ENCODE measurements at places on chromosomes 2 and 18. TPM values are rescaled to one million over a fixed set of nuclear protein-coding genes. Genes with fewer than 3 reads are reported as not detected.

The KCNG2 gene
- not detected for total RNA-seq

The CYP26B1 gene
- total RNA-seq = not detected

The CXCR1 gene
- total RNA-seq = not detected

The ACTR3 gene
- 532 TPM for total RNA-seq

The NGEF gene
- total RNA-seq = 0.38 TPM

The SCYGR3 gene
- total RNA-seq = not detected

The LIMS3 gene
- 1.7 TPM for total RNA-seq

The RESP18 gene
- not detected for total RNA-seq

The FSIP2 gene
- not detected for total RNA-seq

DNA sequence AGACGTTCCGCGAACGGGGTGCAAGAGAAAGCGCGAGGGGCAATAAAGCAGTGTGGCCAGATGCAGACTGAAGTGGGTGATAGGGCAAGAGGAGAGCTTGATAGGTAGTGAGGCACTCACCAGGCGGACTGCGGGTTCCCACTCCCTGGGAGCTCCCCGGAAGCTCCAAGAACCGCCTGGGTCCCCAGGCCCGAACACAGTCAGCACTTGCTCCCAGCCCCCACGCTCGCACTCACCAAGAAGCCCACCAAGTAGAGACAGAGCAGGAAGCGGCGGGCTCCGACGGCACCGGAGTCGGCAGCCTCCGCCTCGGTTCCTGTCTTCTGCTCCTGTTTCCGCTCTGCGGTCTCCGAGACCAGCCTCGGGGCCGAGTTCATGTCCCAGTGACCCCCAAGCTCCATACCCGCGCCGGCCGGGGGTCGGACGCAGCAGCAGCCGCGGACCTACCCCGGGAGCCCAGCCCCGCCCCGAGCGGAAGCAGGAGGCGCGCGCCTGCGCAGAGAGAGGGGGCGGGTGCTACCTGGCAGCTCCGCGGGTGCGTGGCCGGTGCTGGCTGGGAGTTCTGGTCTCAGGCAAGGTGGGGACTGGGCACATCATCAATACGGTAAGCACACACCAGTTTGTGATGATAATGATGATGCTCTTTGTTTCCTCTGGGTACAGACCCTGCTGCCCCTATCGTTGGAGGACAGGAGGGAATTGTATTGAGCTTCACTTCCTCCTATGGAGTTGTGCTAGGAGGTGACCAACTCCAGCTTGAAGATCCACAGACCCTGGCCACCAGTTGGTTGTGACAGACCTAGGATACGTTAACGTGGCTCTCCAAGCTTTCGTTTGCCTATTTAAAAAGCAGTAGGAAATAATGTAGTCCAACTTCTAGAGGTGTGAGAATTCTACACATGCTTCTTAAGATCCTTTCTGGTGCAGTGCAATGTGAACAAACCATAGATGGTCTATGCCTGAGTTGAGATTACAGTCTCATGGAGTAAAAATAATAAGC is 25.1 kb upstream of the TMEM182 start:
- H3K4me3 ChIP-seq = peak overlapping the region; percentile 86
- H3K27ac ChIP-seq = peak overlapping the region; percentile 66
- peaks cover 32% of the 10 kb centered on the region for H3K4me1 ChIP-seq

- no peak overlapping the region for H3K27ac ChIP-seq
- no peaks in the 10 kb centered on the region for H3K27me3 ChIP-seq
- H3K4me3 ChIP-seq = no peak overlapping the region
Observed at GRCh38 chr18:11516751-11517503, 92.5 kb upstream of the SLC35G4 start.

DNA sequence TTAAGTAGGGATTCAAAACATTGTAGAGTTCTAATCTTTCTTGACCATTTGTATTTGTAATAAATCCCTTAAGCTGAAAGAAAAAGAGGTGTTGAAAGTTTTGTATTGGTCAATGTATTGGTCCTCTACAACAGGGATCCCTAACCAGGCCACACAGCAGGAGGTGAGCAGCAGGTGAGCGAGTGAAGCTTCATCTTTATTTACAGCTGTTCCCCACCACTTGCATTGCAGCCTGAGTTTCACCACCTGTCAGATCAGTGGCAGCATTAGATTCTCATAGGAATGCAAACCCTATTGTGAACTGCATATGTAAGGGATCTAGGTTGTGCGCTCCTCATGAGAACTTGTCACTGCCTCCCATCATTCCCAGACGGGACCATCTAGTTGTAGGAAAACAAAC is 715.7 kb upstream of the NXPH2 start:
- no peak overlapping the region for H3K4me3 ChIP-seq
- H3K36me3 ChIP-seq = no peaks in the 10 kb centered on the region
- no peaks in the 10 kb centered on the region for H3K4me1 ChIP-seq
- H3K27ac ChIP-seq = no peak overlapping the region
- DNase-seq = no peak
- H3K27me3 ChIP-seq = no peaks in the 10 kb centered on the region

DNA sequence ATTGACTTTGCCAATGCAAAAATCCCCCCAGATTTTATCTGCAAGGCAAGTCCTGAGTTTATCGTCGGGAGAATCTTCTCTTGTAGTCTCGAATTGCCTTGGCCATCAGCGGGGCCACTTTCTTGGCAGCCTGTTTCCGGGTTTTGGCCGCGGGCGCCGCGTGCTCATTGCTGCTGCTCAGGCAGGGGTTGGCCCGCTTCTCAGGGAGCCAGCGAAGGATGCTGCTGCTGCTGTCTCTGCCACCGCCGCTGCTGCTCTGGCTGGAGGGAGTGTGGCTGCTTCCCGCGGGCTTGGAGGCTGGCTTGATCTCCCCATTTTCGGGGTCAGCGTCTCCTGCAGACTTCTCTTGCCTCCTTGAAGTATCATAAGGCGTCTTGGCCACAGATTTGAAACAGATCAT is 2.5 kb downstream of the ELOA2 start:
- no peaks in the 10 kb centered on the region for H3K36me3 ChIP-seq
- H3K27ac ChIP-seq = no peak overlapping the region
- DNase-seq = no peak
- H3K4me1 ChIP-seq = no peaks in the 10 kb centered on the region
- no peak overlapping the region for H3K4me3 ChIP-seq

- H3K36me3 ChIP-seq = no peaks in the 10 kb centered on the region
- H3K27ac ChIP-seq = no peak overlapping the region
- no peaks in the 10 kb centered on the region for H3K4me1 ChIP-seq
Observed at GRCh38 chr2:71901466-71901865, 246.2 kb downstream of the CYP26B1 start.

DNA sequence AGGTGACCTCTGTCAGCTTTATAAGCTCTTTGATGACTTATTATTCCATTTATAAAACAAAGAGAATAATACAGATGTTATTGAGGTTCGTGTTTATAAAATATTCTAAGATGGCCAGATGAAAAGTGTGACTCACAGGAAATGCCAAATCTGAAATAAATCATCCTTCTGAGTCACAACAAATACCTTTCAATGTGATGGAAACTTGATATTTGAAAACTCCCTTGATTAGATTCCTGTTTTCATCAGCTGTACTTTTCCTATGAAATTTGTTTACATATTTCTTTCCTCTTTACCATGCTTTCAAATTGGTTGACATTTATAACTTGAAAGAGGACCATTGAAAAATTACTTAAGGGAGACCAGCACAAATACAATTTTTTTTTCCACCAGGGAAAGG is 30.6 kb upstream of the PPP1R1C start:
- H3K4me1 ChIP-seq = peaks cover 5% of the 10 kb centered on the region
- DNase-seq = no peak
- H3K36me3 ChIP-seq = no peaks in the 10 kb centered on the region
- no peak overlapping the region for H3K4me3 ChIP-seq

DNA sequence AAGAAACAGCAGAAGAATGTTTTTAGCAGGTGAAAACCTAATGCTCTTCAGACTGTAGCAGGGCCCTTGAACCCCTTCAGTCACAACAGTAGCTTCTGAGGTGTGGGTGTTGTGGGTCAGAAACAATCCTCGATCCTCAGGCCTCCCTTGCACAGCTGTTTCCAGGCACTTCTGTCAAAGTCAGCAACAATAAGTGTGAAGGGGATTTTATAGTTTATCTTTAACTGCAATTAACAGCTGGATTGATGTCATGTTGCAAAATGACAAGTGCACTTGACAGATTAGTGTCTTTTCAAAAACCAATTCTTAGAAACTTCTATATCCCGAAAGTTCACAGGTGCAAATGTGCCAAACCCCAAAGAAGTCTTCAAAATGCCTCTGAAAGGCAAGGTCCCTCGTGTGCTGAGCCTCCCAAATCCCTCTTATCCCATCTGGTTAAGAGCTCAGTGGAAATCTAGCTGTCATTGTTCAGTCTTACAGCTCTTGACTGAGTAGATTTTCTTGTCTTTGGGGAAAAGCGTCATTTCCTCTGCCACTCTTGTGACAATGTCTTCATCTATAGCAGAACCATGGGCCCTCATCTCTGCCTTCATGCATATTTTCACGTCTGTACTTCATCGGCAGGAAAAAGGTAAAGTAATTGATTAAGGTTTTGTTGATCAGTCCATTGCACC is 29.6 kb downstream of the M1AP start:
- no peaks in the 10 kb centered on the region for H3K4me1 ChIP-seq
- peaks cover 14% of the 10 kb centered on the region for H3K27me3 ChIP-seq
- no peak for DNase-seq
- no peak overlapping the region for H3K27ac ChIP-seq

DNA sequence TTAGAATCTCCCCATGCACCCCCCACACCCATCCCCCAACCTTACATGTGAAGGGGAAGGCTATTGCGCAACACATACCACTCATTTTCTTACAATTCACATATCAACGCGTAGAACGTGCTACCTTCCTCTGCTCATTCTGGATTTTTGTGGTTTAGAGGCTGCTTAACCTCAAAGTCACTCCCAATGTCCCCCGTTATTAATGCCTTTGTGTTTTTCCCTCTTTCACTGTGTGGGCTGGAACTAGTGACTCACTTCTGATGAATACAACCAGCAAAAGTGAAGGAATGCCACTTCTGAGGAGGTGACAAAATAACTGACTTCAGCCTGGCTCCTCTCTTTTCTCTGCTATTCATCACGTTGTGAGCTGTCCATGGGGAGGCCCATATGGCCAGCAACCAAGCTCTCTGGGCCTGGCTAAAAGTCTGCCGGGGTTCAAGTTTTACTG is 342.5 kb upstream of the NXPH2 start:
- no peaks in the 10 kb centered on the region for H3K4me1 ChIP-seq
- no peak overlapping the region for H3K4me3 ChIP-seq
- no peak for DNase-seq
- no peaks in the 10 kb centered on the region for H3K36me3 ChIP-seq
- H3K27ac ChIP-seq = no peak overlapping the region
- H3K27me3 ChIP-seq = no peaks in the 10 kb centered on the region

GRCh38 chr18:2326999-2327398 is 244.3 kb downstream of the METTL4 start:
- no peak overlapping the region for H3K27ac ChIP-seq
- H3K27me3 ChIP-seq = no peaks in the 10 kb centered on the region
- no peak overlapping the region for H3K4me3 ChIP-seq
- no peaks in the 10 kb centered on the region for H3K36me3 ChIP-seq
- no peak for DNase-seq

DNA sequence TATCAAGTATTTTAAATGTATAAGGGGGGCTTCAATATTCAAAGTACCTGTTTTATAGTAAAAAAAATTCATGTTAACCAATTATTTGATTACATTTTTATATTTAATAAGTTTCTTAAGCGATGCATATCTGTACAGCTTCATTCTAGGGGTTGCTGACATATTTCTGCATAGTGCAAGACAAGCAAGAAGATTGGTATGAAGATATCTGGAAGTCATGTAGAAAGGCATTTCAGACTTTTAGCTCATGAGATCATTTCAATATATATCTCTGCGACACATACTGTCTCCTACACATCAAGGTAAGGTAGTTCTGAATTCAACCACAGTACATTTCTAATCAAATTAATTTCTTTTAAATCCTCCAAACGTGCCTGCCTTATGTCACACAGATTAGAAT is 73.1 kb downstream of the MEMO1 start:
- DNase-seq = no peak
- H3K4me1 ChIP-seq = peaks cover 6% of the 10 kb centered on the region
- H3K4me3 ChIP-seq = no peak overlapping the region
- peaks cover 3% of the 10 kb centered on the region for H3K36me3 ChIP-seq
- H3K27ac ChIP-seq = no peak overlapping the region

- H3K4me1 ChIP-seq = no peaks in the 10 kb centered on the region
- no peak overlapping the region for H3K27ac ChIP-seq
- H3K36me3 ChIP-seq = no peaks in the 10 kb centered on the region
- no peak overlapping the region for H3K4me3 ChIP-seq
- no peaks in the 10 kb centered on the region for H3K27me3 ChIP-seq
Observed at GRCh38 chr2:63023444-63023843, 27.2 kb upstream of the OTX1 start.

GRCh38 chr2:112008910-112009485 is 46.1 kb upstream of the TMEM87B start:
- H3K27ac ChIP-seq = no peak overlapping the region
- DNase-seq = no peak
- H3K27me3 ChIP-seq = no peaks in the 10 kb centered on the region
- no peaks in the 10 kb centered on the region for H3K36me3 ChIP-seq
- H3K4me1 ChIP-seq = no peaks in the 10 kb centered on the region
- H3K4me3 ChIP-seq = no peak overlapping the region

DNA sequence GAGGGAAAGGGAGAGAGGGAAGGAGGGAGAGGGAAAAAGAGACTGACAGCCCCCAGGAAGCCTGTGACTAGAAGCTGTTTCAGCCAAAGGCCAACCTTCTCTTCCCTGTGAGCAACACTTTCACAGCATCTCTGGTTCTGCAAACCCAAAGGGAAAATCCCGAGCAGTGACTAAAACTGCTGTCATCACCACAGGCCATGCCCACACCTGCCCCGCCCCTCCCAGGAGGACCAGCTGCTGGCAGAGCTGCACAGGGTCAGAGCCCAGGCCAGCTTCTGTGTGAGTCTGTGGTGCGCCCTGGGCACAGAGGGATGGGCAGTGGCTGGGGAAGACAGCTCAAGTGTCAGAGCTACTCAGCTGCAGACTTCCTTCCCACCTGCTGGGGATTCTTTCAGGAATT is 64.9 kb upstream of the OTOS start:
- no peaks in the 10 kb centered on the region for H3K27me3 ChIP-seq
- no peak overlapping the region for H3K27ac ChIP-seq
- DNase-seq = no peak

- H3K4me1 ChIP-seq = no peaks in the 10 kb centered on the region
- DNase-seq = no peak
- no peak overlapping the region for H3K27ac ChIP-seq
- H3K36me3 ChIP-seq = no peaks in the 10 kb centered on the region
Observed at GRCh38 chr2:83217854-83218253, 1241.2 kb downstream of the SUCLG1 start.

GRCh38 chr2:126208266-126208665 is 447.7 kb upstream of the GYPC start:
- no peaks in the 10 kb centered on the region for H3K27me3 ChIP-seq
- no peak overlapping the region for H3K27ac ChIP-seq
- no peaks in the 10 kb centered on the region for H3K4me1 ChIP-seq
- no peaks in the 10 kb centered on the region for H3K36me3 ChIP-seq
- H3K4me3 ChIP-seq = no peak overlapping the region
